ENCODE measurements at places on chromosomes 16 and 17.

DNA sequence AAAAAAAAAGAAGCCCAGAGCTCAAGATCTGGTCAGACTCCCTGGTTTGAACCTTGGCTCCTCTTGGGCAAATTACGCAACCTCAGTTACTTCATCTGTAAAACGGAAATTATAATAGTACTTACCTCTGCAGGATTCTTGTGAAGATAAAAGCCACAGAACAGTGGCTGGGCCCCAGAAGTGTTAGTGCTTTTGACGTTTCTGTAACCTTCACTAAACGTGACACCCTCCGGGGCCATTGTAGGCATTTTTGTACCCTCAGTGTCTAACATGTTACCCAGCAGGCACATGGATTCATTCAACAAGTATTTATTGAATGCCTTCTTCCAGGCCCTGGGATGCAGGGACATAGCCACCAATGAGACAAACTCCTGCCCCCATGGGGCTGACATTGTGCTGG, 58.0 kb downstream of the PITPNC1 start:
- DNase-seq, result no peak

GRCh38 chr16:56121156-56121500, 70.2 kb upstream of the GNAO1 start:
- DNase-seq, result no peak

GRCh38 chr17:78306913-78307312, 53.0 kb downstream of the SOCS3 start:
- no peak for DNase-seq

GRCh38 chr17:40060887-40061608, 1.7 kb upstream of the THRA start:
- DNase-seq, result no peak

- DNase-seq, result no peak
Measured at GRCh38 chr17:82740906-82741759, 5.7 kb downstream of the FN3K start.
